ENCODE measurements at places on chromosomes 2 and 18. TPM values are rescaled to one million over a fixed set of nuclear protein-coding genes. Genes with fewer than 3 reads are reported as not detected.

RAD51AP2 gene
- under 0.01 TPM for total RNA-seq

SGPP2 gene
- total RNA-seq: not detected

RAB6C gene
- total RNA-seq: not detected

CEBPZOS gene
- total RNA-seq: 23.4 TPM

RAB27B gene
- 30.9 TPM for total RNA-seq

KLHL41 gene
- 32.3 TPM for total RNA-seq

CYP27A1 gene
- total RNA-seq: 6.1 TPM

MTLN gene
- 107 TPM for total RNA-seq

WNT6 gene
- total RNA-seq: 0.23 TPM

SLC16A14 gene
- total RNA-seq: 0.11 TPM

ALLC gene
- total RNA-seq: not detected

TANC1 gene
- total RNA-seq: 12.4 TPM

DNA sequence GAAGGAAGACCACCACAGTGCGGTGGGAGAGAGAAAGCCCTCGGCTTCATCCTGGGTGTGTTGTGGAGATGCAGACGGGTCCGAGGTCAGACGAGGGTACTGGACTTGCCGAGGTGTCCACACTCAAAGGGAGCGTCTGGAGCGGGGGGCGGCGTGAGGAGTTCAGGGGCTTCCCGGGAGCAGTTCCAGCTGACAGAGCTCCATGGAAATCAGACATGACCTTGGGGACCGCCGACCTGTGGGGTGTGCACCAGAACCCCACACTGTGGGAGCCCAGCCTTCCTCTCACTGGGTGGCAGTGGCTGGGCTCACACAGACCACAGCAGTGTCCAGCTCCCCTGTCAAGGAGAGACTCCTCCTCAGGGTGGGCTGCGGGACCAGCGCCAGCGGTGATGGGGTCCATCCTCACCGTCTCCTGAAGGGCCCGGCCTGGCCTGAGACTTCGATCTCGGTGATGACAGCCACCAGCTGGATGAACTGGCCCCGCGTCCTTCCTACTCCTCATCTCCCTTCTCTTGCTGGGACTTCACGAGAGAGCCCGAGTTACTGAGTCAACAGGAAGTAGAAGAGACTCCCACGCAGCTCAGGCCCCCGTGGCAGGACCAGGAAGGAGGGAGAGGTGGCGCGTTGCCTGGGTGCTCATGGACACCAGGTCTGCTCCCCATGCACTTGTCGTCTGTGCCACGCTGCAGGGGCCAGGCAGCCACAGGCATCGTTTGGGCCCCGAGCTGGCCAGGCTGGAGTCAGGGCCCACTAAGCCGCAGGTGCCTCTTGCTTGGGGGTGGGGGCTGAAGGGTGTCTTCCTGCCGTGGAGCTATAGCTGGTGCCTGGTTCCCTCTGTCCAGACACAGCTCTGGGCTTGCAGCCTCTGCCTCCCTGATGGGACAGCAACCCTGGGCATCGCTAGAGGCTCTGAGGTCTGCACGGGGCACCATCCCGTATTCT is 101.9 kb upstream of the CTDP1 start:
- DNase-seq: no peak

DNA sequence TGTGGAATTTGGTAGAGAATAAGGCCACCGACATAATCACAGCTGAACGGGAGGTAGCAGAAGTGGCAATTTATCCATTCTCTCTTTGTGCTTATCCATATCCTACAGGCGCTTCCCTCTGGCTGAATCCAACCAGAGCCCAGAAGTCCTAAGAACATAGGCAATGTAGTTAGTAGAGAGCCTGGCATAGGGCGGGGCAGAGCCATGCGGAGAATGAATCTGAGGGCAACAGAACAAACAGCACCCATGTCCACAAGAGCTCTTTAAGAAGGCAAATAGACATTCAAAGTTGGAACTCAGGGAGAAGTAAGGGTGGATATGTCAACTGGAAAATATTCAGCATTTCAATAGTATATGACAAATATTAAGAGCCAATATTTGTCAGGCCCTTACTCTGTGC is 305.9 kb upstream of the VWC2L start:
- no peak for DNase-seq

- DNase-seq: peak; percentile 87
These were observed at the start of gene BIN1 for GRCh38 chr2:127106991-127107621. BIN1 (minus strand) TSS chr2:127107154; CDS start chr2:127106943, 211 bp downstream.

- peak; percentile 44 for DNase-seq
These were observed 32.3 kb downstream of the PTPN2 start for GRCh38 chr18:12851716-12852115.

DNA sequence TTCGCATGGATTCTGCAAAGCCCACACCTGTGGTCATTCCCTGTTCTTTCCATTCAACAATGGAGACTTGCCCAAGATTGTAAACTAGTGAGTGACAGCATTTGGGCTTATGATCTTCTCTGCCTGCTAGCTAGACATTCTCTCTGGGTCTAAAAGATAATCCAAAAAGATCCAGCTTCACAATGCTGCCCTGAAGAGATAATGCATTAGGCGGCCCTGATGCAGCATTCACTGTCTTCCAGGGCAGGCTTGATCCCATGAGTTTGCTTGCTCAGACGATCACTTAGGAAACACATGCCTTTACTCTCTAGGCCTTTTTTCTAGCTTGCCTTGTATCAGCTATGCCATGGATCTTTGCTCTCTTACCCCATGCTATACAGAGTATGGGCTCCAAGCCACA is 196.1 kb downstream of the SETBP1 start:
- DNase-seq: no peak

DNA sequence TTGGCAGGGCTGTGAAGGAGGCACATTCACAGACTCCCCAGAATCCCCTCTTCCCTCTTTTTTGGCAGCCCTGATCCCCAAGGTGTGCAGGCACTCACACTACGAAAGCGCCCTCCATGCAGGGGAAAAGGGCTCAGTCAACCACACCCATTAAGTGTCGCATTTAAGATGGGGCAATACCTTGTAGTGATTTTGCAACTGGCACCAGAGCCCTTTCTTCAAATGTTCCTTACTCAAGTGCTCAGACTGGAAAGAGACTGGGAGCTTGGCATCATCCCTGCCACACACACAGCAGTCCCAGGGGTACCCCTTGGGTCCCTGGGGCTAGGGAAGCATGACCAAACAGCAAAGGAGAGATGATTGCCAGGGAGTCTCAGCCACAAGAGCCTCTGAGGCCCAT is 190.1 kb downstream of the HAUS1 start:
- DNase-seq: no peak

DNA sequence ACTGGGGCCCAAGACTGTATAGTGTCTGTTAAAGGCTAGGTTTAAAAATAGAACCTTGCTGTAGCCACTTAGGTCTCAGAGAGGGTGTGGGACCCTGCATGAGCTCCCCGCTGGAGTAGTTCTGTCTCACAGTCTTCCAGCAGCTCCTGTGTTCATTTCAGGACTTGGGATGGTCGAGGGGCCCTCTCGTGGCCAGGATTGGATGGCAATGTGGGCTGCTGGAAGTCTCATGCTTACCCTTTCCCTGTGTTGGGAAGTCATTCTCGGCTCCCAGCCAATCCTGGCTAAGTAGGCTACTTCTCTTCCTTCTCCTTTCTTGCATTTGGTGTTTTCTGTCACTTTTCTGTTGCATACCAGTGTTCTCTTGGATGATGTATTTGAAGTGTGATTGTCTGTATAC is 284.0 kb upstream of the GCFC2 start:
- DNase-seq: no peak

DNA sequence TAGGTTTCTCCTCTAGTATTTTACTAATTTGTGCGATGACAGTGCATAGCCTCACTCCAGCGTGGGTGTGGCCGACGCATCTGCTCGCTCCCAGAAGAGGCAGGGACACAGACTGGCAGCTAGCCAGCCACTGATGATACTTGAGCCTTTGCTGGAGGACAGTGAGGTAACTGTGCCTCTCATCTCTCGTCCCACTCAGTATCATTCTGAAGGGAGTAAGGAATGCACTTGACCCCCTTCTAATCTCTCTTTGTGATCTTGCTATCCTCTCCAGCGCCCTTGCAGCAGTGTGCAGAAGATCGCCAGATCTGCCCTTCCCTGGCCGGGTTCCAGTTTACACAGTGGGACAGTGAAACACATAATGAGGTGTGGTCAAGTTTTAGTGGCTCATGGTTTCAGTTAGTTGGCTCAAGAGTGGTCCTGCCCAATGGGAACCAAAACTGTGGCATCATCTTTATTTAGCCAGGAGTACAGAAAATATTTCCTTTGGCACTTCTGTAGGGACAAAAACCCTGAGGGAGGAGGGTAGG is 17.5 kb downstream of the NCAPH start:
- DNase-seq: peak; percentile 52

DNA sequence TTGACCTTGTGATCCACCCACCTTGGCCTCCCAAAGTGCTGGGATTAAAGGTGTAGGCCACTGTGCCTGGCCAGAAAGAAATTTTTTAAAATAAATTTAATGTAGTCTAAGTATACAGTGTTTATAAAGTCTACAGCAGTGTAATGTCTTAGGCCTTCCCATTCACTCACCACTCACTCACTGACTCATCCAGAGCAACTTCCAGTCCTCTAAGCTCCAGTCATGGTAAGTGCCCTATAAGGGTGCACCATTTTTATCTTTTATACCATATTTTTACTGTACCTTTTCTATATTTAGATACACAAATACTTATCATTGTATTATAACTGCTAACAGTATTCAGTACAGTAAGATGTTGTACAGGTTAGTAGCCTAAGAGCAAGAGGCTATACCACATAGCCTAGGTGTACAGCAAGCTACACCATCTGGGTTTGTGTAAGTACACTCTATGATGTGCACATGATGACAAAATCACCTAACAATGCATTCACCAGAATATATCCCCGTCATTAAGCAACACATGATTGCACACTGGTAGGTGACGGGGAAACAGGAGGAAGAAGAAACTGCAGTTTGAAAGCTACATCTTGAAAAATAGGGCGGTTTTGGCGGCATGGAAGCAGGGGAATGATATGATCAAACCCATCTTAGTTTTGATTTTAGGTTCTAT is 105.1 kb upstream of the ITGB6 start:
- DNase-seq: no peak

- DNase-seq: peak; percentile 54
These were observed 9.8 kb downstream of the STEAP3 start for GRCh38 chr2:119233326-119234020.

- peak; percentile 49 for DNase-seq
These were observed 862.9 kb upstream of the ACVR2A start for GRCh38 chr2:146981921-146982320.

GRCh38 chr2:119409506-119409905 is 22.1 kb upstream of the TMEM37 start:
- no peak for DNase-seq

DNA sequence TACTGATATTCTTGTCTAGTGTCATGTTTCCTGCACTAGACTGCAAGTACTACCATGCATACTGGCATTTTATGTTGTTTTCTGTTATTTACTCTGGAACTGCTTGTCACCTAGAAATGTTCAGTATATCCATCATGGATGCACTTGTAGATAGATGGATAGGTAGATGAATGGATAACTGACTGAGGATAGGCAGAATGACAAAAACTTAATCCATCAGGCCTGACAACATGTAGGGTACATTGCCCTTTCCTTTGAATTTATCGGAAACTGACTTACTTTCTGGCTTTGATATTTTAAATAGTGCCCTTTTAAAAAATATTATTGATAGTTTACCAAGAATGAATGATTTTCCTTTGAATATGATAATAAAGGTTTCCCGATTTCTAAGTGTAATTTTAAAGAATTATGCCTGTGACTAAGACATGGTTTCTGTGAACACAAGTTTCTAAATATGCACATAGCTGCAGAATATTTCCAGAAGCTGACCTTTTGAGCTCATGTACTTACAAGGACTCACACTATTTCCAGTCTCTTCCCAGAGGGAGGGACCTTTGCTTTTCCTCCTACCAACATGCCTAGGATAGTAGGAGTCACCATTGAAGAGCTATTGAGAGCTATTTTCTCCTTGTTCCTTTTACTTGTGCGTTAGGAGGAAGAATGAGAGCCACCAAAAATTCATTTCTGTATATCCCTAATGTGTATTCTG is 81.3 kb downstream of the ANKRD12 start:
- no peak for DNase-seq

Measured in LHCN-M2 (cell line).